AG04449 (cell line): ENCODE measurements at places on chromosomes 6 and 20.

GRCh38 chr20:13995841-13996240, 525 bp downstream of the MACROD2 start:
- DNase-seq = no peak

DNA sequence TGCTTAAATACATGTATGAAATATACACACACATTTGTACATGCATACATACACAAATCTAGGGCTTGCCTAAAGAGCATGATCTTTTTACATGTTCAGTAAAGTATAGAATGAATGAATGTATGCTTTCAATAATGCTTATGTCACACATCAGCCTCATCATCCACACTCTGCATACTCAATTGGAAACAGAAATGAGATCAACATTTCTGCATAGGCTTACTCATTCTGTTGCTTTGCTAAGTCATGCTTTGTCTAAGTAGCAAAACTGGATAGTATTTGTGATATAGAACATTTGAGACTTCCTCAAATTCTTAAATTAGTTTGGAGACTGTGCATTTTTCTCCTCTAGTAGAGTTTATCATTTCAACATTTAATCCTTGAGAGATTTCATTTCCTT, 343.3 kb downstream of the ADGRB3 start:
- DNase-seq = no peak

- no peak for DNase-seq
Observed at GRCh38 chr6:12418946-12419345, 128.8 kb downstream of the EDN1 start.

- DNase-seq = no peak
Observed at GRCh38 chr6:36724514-36725390, 27.1 kb downstream of the RAB44 start.

DNA sequence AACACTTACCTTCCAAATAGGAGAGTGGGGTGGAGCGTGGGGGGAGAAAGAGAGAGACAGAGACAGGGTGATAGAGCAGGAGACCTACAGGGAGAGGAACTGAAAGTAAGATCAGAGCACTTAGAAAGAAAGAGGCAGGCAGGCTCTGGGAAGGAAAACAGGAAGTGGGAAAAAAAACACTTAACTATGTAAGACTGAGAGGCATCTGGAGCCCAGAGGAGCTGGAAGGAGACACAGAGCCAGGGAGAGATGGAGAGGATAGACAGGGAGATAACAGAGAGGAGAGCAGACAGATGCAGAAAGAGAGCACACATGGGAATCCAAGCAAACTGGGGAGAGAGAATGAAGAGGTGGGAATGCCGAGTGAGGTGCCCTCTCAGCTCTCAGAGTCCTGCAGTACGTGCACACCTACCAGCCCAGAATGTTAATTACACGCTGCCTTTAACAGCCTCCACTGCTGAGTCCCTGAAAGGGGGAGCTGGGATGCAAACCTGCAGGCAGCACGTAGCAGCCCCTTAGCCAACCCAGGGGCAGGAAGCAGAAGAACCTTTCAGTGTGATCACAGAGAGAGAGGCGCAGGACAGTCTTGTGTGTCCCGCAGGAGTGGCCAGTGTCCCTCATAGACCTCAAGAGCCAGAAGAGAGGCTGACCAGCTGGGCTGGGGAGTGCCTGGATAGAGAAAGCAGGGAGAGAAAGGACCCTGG, 132.7 kb upstream of the LRFN2 start:
- DNase-seq = peak; percentile 41

GRCh38 chr20:32558526-32558925, 26.6 kb downstream of the NOL4L start:
- no peak for DNase-seq

DNA sequence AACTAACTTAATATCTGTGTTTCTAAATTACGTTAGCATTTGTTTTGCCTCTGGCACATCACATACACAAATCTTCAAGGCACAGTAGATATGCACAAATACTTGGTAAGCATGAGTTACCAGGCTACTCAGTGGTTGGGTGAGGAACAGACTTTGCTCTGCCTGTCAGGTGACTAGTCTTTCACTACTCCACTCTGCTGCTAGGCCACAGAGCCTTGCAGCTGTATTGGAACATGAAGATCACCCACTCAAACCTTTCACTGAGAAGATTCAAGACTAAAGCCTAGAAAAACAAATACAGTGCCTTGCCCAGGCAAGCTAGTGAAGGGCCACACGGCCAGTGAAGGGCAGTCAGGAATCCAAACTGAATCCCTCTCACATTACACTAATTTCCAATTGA, 47.0 kb downstream of the DTNBP1 start:
- DNase-seq = no peak

DNA sequence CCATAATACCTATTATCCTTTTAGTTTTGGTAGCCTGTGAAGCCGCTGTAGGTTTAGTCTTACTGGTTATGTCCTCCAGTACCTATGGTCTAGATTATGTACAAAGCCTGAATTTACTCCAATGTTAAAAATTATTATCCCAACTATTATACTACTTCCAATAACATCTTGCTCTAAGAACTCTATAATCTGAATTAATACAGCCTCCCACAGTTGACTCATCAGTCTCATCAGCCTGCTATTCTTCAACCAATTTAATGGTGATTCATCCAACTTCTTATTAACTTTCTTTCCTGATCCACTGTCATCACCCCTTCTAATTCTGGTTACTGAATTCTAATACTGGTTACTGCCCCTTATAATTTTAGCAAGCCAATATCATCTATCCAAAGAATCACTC, 370.3 kb upstream of the OPRM1 start:
- DNase-seq = no peak

GRCh38 chr6:138480279-138480949, 18.9 kb downstream of the NHSL1 start:
- DNase-seq = no peak

GRCh38 chr6:150291968-150292710, 76.7 kb upstream of the IYD start:
- DNase-seq = no peak

- DNase-seq = no peak
Observed at GRCh38 chr6:148999501-148999900, 252.7 kb downstream of the UST start.

DNA sequence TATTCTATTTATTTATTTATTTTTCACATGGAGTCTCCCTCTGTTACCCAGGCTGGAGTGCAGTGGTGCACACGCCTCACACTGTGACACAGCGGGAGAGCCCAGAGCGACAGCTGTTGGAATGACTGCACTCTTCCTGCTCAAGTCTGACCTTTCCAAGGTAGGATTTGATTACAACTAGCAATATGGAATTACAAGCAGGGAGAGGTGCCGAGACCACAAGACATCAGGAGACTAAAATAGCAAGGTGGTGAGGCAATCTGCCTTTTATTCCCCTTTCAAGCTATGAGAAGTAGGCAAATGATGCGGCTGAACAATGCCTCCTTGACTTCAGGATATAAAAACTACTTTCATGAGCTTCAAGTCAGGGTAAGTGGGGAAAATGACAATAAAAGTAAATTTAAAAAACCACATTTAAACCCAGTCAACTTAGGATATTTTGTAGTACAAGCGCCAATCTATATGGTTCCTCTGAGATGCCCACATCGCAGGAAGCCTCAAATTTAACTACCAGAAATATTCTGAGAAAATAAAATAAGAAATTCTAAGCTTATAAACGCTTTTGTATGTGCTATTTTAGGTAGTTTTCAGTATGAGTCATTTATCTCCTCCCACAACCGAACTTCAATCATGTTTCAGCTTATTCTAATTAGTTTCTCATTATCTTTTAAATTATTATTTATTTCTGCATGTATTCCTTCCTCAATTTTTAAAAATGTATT, 146.9 kb upstream of the SGK1 start:
- DNase-seq = no peak

- no peak for DNase-seq
Observed at GRCh38 chr6:158314737-158315136, 2.5 kb downstream of the TULP4 start.

DNA sequence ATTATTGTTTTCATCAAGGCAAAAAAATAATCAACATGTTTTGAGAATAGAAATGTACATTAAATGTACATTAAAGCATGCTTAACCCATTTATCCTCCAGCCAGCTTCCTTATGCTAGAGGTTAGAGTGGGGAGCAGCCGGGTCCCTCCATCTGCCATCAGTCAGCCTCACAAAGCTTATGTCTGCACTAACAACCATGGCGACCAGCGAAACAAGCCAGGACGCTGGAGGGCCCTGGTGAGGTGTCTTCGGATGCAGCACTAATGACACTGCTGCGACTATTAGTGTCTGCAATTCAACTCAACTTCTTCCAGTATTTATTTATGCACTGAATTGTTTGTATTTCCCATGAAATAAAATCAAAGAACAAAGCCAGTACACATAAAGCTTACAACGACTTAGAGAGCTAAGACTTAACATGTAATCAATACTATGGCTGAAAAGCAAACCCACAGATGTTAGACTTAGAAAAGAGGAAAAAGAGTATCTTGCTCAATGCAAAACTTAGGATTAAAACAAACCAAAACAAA, 6.8 kb downstream of the CLDN20 start:
- DNase-seq = no peak

- DNase-seq = peak; percentile 74
Observed at GRCh38 chr20:35320396-35321126, 28.3 kb upstream of the FAM83C start.

DNA sequence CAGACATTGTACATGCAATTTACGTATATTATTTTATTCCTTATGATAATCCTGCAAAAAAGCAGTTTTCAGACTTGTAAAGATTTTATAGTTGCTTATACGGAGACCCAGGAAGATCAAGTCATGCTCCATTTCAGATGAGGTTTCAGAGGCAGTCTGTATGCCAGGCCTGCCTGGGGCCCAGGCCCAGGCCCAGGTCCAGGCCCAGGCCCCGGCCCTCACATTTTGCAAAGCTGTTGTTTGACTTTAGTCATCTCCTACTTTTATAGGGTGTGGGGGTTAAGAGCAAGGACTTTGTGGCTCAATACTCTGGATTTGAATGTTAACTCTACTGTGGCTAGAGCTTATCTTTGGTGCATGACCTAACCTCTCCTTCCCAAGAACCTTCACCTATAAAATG, 217.9 kb downstream of the SAMD5 start:
- DNase-seq = no peak
